ENCODE measurements at places on chromosomes 3 and 15. TPM values are rescaled to one million over a fixed set of nuclear protein-coding genes. Genes with fewer than 3 reads are reported as not detected.
A peak's percentile ranks its signal among the peaks of the same experiment; 100 is the strongest.

DNA sequence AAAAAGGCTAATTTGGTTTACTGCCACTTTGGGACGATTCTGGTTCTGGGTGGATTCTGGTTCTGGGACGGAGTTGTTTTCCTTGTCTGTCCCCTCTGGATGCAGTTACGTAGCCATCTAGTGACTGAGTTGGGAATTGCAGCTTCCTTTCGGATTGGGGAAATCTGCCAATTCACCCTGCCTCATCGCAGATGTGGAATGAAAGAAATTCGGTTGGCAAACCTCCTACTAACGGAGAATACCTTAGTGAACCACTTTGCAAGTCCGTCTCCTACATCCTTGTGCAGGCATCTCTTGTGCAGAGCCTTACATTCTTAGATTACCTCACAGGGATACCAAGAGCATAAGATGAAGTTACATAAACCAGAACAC, 31.5 kb upstream of the AP4E1 start:
- peak; percentile 67 for DNase-seq

DNA sequence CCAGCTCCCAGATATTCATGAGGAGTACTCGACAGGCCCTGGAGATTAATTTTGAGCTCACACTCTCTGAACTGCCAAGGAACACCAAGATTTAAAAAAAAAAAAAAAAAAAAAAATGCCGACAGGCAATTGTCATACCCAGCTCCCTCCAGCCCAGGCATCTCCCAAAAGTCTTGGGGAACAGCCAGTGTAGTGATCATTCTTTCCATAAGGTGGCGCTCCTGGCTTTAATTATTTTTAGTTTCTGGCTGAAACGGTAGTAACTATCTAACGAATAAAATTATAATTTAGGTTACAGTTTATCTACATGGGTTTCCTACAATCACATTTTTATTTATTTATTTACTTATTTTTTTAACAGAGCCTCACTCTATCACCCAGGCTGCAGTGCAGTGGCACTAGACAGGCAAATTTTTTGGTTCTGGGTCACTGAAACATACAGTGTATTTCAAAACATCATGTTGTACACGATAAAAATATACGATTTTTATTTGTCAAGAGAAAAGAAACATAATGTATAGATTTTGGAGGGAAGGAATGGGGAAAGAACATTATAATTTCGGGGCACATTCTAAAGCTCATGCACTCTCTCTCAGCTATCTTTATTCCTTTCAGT, 157.3 kb downstream of the ADAMTS9 start:
- peak; percentile 38 for DNase-seq

- no peak for DNase-seq
Measured at GRCh38 chr15:40307421-40308211, at the start of gene PLCB2. PLCB2 (minus strand) TSS chr15:40307935; CDS start chr15:40307672, 263 bp downstream.

GRCh38 chr3:187811585-187812250, 66.5 kb upstream of the BCL6 start:
- no peak for DNase-seq

The GOLGA6L10 gene
- polyA plus RNA-seq: 2.8 TPM

The NANOGP8 gene
- polyA plus RNA-seq: 0.33 TPM

The ZIC4 gene
- polyA plus RNA-seq: 8.5 TPM

GRCh38 chr3:1214933-1215332, 122.1 kb downstream of the CNTN6 start:
- no peak for DNase-seq

GRCh38 chr3:5053021-5053831, 68.9 kb upstream of the ARL8B start:
- DNase-seq: no peak

- DNase-seq: peak; percentile 5
Measured at GRCh38 chr15:26665957-26666791, 106.7 kb downstream of the GABRB3 start.

DNA sequence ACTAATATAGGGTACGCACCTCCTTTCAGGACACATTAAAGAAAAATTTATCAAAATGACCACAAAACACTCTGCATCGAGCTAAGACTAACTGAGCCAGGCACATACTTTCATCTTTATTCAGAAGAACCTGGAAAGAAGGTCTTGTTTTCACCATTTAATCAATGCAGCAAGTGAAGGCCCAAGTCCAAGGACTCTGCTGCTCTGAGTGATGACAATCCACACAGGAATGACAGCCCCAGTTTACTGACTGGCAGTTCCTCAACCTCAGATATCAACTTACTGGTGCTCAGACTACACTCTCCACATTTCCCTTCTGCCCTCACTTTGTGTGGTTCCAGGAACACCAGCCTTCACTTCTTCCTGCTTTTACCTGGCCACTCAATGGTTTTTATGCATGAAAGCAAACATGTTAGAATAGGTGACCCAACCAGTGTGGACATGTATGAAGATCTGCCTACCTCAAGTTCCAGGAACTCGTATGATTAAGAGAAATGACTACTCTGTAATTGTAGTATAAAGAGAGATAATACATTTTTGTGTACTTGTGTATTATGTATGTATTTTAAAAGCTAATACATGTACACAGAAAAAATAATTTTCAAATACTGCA, 29.1 kb upstream of the RASA2 start:
- no peak for DNase-seq

- no peak for DNase-seq
Measured at GRCh38 chr15:90862964-90863778, 5.2 kb upstream of the FURIN start.

DNA sequence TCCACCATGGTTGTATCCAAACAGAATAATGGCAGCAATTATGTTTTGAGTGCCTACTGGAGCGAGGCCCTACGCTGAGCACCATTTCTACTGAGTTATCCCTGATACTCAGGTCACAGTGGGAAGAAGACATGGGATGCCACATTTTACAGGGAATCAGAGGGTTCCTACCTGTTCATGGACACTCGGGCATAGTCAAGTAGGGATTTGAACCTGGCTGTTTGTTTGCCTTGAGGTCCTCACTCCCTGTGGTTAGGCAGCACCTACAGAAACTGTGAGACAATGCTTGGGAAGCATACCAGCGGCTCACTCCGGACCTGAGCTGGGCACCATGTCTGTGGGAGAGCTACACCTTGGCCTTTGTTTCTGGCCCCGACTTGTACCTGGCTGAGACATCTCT, 390.4 kb downstream of the LRTM1 start:
- no peak for DNase-seq

The TEX55 gene
- polyA plus RNA-seq: not detected

The MYLK gene
- polyA plus RNA-seq: 22.3 TPM

DNA sequence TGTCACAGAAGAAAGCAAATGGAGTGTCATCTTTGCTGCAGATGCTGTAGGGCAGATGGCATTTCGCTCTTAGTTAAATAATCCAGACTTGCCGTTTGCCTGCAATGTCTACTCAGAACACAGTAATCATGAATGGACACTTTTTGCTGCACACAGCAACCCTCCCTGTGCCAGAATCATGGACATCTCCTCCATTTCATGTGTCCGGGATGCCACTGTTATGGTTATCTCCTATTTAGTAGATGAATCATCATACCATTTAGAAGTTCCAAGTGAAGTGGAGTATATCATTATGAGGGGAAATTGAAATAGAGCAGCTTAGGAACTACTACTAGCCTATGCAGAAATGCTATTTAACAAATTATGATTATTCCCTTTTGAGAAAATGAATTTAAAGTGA, 118.5 kb downstream of the DUT start:
- no peak for DNase-seq

DNA sequence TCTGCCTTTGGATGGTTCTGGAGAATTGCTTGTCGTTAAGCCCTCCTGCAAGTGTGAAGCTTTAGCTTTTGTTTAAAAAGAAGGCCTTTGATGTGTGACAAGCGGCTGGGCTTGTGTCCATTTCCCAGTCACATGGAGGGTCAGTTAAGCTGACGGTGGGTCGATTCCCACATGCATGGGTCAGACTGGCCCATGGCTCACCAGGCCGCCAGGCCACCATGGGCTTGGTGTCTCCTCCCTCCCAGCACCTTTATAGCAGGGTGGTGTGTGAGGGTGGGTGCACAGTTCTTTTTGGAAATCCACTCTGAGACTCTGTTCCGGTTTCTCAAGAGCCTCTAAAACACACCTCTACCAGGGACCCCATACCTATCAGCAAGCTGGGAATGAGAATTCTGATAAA, 67.2 kb downstream of the SCN5A start:
- no peak for DNase-seq

Measured in forelimb muscle (tissue), 1 donor.